ENCODE measurements at places on chromosomes 4 and X. TPM values are rescaled to one million over a fixed set of nuclear protein-coding genes. Genes with fewer than 3 reads are reported as not detected.

HTN3 gene
- total RNA-seq, result not detected

SEPSECS gene
- 4.4 TPM for total RNA-seq

DNA sequence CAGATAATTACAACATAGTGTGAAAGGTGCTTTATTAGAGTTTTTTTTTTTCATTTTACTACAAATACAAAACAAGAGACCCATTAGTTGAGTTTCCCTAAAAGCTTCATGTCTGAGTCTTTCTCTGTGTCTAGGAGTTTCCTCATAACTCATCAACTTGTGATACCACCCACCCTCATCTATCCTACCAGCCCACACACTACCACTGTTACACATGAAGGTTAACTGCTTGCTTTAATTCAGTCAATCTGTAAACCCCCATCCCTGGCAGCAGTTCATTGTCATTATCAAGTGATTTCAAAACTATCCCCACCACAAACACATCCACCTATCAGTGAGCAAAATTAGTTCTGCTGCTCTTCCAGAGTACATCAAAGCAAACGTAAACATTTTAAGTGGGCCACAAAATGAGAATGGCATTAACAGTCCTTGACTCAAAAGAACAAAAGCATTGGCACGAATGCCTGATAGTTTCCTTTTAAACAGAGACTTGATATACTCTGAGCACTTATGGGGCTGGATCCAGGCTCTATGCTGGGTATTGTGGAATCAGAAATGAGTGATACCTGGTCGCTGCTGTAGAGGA lies 331.6 kb upstream of the FAM241A start:
- no peak for ATAC-seq

DNA sequence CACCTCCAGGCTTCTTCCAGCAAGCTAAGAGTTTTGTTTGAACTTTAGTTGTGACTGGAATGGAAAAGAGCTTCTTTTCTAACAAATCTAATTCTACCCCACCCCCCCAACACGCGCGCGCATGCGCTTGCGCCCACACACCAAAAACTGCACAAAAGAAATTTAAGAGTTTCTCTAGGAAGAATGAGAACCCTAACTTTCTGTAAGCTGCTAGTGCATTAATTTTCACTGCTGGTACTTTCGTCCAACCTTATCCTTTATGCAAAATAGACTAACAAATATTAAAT lies 9.0 kb upstream of the INTU start:
- ATAC-seq, result no peak

MAGEA2B gene
- total RNA-seq, result not detected

GRCh38 chrX:153551135-153551534 lies 33.7 kb downstream of the ATP2B3 start:
- ATAC-seq, result no peak

All from esophagus mucosa (tissue), 1 donor.